Right renal cortex interstitium (tissue), 3 donors: ENCODE measurements at places on chromosomes 4 and X. TPM values are rescaled to one million over a fixed set of nuclear protein-coding genes. Genes with fewer than 3 reads are reported as not detected.

Gene GPR50
- polyA plus RNA-seq: not detected

Gene PDLIM3
- polyA plus RNA-seq: 4.6 TPM

Gene SLC9A7
- 4.5 TPM for polyA plus RNA-seq

Gene GLRA2
- polyA plus RNA-seq: 0.26 TPM
